Cardiac fibroblast (primary cell): ENCODE measurements at places on chromosomes 6 and 20.
A peak's percentile ranks its signal among the peaks of the same experiment; 100 is the strongest.

DNA sequence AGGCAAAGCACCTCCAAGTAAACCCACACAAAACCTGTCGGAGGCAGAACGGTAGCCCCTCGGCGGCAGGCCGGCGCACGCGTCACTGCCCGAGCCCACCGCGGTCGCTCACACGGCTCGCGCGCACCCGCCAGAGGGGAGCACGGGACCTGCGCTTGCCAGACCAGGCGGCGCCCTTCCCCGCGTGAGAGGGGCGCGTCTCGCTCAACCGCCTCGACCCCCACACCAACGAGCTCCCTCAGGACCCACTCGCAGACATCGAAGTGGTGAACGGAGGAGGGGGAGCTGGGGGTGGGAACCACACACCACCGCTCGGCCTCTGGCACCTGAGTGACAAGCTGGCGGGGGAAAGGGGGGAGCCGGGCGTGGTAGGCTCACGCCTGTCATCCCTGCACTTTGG lies 1513.4 kb upstream of the DEFB115 start:
- peak; percentile 0 for DNase-seq

DNA sequence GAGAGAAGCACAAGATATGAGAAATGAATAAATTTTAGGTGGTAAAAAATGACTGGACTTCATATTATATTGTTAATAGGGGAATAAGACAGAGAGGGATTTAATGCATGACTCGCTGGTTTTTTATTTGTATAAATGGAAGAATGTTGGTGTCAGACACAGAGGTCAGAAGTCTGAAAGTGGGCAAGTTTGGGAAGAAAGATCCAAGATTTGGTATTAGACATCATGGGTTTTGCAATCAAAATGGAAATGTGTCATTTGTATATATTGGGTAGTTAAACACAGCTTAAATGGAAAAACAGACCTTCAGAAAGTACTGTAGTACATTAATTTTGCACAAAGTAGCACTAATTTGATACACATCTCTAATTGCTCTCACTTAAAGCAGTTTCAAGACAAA lies 96.2 kb downstream of the EYA4 start:
- peak; percentile 23 for DNase-seq

DNA sequence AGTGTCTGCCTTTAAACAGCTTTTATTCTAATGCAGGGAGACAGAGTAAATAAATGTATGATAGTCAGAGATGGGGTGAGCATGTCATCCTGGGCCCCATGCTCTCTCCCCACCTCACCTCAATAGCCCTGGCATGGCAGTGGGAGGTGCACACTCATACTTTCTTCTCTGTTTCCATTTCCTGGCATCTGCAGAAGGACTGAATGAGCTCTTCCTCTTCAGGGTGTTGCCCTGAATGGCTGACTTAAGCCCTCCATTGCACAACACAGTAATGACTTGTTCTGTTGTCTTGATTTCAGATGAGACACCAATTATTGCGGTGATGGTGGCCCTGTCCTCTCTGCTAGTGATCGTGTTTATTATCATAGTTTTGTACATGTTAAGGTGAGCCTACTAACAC lies 57.0 kb upstream of the GNRH2 start:
- DNase-seq, result peak; percentile 53

DNA sequence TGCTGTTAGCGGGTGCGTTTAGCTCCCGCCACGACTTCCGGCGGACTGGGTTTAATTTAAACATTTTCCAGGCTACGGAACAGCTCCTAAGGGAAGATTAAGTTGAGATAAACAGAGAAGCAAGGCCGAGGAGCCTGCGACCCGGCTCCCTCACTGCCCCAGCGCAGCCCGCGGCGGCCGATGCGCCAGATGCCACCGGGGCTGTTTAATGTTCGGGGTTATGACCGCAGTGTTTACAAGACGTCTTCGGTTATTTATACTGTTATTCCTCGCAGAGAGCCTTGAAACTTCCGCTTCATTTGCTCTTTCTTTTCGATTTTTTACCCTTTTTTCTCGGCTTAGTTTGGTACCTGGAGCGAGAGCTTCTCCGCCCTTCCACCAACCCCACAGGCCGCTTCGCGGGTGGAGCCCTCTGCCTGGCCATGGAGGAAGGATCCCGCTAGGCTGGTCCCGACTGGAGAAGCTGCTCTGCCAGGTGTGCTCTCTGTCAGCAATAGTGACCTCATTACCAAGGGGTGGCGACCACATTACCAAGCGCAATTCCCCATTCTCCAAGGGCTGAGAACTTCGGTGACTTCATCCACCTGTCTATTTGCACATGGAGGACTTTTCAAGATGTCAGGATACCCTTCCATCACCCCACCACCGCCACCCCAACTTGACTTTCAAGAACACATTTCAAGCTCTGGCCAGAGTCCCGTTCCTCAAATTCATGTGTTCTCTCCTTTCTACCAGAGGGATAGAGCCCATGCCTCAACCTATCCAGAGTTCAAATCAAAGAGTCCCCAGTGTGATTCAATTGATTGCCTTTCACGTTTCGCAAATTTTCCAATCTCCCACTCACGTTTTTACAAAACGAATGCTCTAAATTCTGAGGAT lies 4.1 kb downstream of the TCF21 start:
- peak; percentile 14 for DNase-seq

DNA sequence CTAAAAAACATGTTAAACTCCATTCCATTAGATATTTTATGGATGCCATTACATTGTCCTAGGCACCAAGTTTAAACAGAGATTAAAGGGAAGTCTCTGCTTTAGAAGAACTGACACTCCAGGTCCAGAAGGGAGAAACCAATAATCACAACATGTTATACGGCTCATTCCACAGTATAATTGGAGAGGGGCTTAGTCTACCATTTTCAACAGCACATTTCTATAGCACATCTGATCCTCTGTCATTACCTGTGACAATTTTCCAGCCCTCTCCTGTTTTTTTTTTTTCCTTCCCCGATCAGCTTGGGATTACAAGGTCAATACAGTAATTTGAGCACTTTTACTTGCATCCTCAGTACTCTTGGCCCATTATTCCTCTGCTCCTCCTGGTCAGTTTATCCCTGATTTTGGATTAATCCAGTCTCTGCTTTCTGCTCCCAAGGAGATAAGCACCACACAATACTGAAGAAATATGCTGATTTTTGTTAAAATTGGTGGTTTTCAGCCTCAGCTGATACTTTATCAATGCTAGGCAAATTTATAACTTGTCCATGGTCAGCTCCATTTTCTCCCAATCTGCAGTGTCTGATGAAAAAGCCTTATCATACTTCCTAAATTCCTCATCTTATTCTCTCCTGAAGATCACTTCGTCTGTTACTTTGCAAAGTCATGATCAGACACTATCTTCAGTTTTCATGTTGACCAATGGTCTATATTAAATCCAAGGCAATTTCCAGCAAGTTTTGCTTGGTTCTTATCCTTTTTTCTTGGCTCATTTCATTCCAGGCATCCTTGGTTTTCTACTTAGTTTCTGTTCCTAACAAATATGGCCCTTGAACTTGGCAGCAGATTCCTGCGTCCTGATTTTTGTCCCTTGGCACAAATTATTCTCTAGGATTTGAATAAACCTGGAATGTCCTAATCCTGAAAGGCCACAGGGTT lies 30.8 kb upstream of the SYNCRIP start:
- DNase-seq, result peak; percentile 4

GRCh38 chr6:107108201-107108890 lies 7.0 kb downstream of the BEND3 start:
- DNase-seq, result peak; percentile 62

DNA sequence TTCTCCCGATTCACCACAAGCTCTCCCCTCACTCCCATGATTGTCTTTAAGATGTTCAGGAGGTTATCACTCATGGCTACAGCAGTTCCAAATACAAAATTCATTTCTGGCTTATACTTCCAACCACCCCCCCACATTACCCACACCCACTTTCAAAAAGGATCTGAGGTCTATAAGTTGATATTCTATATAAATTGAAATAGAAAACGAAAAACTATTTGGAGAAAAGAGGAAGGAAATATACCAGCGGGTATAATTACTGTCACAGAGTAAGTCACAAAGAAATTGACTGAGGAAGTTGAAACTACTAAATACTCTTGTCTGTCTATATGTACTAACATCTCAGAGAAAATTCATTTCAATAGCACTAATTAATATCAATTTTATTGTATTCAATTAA lies 112.7 kb upstream of the TNFAIP3 start:
- no peak for DNase-seq
